Epithelial cell of proximal tubule (primary cell): ENCODE measurements at places on chromosomes 6 and 20. TPM values are rescaled to one million over a fixed set of nuclear protein-coding genes. Genes with fewer than 3 reads are reported as not detected.

OR12D3 gene
- not detected in 2 replicates for total RNA-seq

SLC32A1 gene
- total RNA-seq, result not detected in 2 replicates

CLIC5 gene
- 0.58 and 5.2 TPM in 2 replicates for total RNA-seq

DBNDD2 gene
- 49.6 and 55.2 TPM in 2 replicates for total RNA-seq

COL12A1 gene
- total RNA-seq, result 17.5 and 37.7 TPM in 2 replicates

DACT2 gene
- total RNA-seq, result 0.23 and 1.2 TPM in 2 replicates
